ENCODE measurements at places on chromosomes 16 and 17. TPM values are rescaled to one million over a fixed set of nuclear protein-coding genes. Genes with fewer than 3 reads are reported as not detected.

SLC35G6 gene
- total RNA-seq = not detected

RND2 gene
- 0.41 TPM for total RNA-seq

ERN1 gene
- 43.2 TPM for total RNA-seq

CCDC40 gene
- total RNA-seq = 4.8 TPM

NLRC5 gene
- total RNA-seq = 214 TPM

RTN4RL1 gene
- total RNA-seq = 2.8 TPM

ENKD1 gene
- total RNA-seq = 14.1 TPM

CD300C gene
- total RNA-seq = 10.0 TPM

RGS11 gene
- 5.4 TPM for total RNA-seq

CPSF4L gene
- total RNA-seq = not detected

SYCE1L gene
- 1.4 TPM for total RNA-seq

DNAH17 gene
- total RNA-seq = 0.76 TPM

RNF157 gene
- total RNA-seq = 12.1 TPM

UTS2R gene
- 0.60 TPM for total RNA-seq

KRTAP9-8 gene
- total RNA-seq = not detected

EVPL gene
- 0.06 TPM for total RNA-seq
